ENCODE measurements at places on chromosomes 3 and 15.

GRCh38 chr15:58309963-58310928 is 121.5 kb upstream of the LIPC start:
- no peak for DNase-seq

DNA sequence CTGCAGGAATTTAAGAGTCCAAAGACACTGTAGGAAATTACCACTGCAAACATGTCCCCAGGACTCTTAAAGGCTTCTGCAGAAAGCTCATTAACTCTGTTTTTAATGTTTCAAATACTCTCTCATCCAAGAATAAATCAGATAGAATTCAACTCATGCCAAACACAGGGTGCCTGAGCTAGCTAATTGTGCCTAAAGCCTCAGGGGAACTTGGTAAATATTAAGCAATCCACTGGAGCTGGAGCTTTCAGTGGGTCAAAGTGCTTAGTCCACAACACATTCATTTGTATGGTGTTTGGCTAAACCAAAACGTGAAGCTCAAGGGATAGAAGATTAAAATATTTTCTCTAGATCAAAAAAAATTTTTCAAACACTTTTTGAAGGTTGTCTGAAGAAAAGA is 131.4 kb downstream of the THRB start:
- no peak for DNase-seq

- no peak for DNase-seq
These were observed 172.6 kb upstream of the PPP2R3A start for GRCh38 chr3:135792858-135793475.

DNA sequence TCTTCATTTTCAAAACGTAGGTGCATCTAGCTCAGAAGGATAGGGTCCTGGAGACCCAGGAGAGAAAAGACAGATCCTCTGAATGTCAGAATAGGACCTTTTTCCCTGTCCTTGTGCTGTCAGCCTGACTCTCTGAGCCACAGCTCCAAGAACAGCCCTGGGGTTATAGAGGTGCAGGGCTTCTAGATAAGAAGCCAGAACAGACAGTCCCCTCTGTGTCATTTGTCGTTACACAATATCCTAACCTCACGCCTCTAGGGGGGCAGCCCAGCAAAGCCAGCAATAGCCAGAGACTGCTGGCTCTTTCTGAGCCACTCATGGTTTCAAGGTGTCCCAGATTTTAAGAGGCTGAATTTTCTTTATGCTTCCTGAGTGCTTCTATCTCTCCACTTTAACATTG is 153.2 kb upstream of the THBS1 start:
- DNase-seq, result no peak

- DNase-seq, result no peak
These were observed 22.5 kb downstream of the CCDC33 start for GRCh38 chr15:74258456-74259291.

DNA sequence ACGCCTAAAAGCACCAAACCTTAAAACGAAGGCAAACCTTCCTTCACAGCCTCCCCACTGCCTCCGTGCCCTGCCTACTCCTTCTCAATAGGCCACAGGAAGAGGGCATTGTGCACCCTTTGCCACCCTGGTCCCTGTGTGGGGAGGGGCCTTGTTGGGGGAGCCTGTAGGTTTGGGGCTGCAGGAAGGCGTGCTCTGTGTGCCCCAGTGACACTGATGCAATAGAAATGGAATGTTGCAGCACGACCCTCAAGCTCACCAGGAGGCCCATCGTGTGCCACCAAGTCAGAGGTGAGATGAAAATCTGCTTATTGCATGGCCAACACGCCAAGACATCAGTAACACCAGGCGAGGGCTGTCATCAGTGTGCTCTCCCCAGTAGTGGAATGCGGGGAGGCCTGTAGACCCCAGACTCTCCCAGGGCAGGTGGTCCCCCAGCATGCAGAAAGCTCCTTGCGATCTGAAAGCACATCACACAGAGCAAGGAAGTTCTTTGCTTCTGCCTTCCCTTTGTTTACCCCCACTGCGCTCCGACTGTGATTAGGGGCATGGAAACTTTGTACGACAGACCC is 86.2 kb downstream of the ASB7 start:
- no peak for DNase-seq

DNA sequence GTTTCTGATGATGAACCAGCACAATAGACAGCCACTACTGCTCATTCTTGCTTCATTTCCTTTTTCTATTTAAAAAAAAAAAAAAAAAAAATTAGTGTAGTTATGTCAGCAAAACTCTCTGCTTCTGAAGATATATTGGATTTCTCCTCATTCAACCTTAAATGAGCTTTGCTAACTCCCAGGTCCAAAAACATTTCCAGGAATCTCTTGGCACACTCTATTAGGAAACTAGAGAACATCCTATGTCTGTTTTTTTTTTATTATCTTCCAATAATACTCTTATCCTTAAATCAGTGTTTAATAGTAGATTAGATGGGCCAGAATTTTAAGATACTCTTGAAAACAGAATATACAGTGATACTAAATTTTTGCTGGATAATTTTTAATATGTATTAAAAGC is 398.0 kb downstream of the NAALADL2 start:
- DNase-seq, result no peak

DNA sequence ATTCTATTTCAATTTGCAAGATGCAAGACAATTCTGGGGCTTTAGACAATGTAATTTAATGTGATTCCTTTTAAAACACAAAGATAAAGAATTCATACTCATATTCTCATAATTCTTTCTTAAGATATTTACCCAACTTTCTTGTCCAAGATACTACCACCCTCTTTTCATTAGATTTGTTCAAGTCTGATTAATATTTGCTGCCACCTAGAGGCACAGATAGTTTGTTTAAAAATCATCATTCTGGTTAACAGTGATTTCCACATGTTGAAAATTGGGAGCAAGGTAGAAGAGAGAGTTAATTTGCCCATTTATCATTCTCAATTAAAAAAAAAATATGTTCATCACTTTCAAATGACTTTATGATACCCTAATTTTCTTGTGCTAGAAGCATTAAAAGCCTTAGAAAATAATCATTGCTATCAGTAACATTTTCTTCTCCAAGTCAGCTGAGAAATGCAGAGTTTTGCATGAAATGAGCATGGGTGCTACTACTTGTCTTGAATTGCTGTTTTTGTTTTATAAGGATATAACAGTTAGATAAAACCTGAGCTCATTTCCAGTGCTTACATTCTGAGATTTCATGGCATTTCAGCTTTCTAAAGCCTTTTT is 11.6 kb downstream of the TAMM41 start:
- DNase-seq, result no peak

GRCh38 chr15:63497642-63498467 is 6.5 kb upstream of the USP3 start:
- DNase-seq, result peak; percentile 45

Measured in activated naive CD4-positive, alpha-beta T cell (primary cell).